ENCODE measurements at places on chromosomes 16 and 17.

DNA sequence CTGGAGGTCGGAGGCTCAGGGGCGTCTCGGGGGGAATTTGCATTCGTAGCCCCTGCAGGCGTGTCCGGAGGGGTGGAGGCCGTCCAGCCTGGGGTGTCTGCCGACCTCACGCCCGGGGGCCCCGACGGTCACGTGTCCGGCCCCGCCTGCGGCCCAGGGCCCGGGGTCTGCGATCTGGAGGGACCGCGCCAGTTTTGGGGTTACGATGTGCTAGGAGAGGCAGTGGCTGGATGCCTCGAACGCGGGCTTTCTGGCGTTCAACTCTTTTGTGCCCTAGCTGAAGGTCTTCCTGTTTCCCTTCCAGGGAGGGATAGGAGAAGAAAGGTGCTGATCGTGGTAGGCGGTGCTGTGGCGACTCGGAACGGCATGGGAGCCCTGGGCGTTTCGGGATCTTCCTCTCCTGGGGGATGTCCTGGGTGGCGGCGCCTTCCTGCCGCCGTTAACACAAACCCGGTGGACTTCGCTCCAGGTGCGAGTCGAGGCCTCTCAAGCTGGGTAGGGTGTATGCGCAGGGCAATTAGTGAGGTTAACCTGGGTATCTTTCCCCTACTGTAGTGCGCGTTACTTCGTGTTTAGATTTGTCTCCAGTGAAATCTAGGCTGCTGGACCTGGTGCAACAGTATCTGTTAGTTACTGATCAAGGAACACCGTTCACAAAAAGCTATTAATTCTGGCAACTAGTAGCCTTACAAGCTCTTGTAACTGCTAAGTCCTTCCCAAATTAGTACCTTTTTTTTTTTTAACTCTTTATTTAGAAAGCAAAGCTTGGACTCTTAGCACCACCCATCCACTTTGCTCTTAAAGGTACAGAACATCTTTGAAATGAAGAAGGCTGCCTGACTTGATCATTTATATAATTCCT, 1.3 kb downstream of the AKAP1 start:
- DNase-seq = peak; percentile 67

DNA sequence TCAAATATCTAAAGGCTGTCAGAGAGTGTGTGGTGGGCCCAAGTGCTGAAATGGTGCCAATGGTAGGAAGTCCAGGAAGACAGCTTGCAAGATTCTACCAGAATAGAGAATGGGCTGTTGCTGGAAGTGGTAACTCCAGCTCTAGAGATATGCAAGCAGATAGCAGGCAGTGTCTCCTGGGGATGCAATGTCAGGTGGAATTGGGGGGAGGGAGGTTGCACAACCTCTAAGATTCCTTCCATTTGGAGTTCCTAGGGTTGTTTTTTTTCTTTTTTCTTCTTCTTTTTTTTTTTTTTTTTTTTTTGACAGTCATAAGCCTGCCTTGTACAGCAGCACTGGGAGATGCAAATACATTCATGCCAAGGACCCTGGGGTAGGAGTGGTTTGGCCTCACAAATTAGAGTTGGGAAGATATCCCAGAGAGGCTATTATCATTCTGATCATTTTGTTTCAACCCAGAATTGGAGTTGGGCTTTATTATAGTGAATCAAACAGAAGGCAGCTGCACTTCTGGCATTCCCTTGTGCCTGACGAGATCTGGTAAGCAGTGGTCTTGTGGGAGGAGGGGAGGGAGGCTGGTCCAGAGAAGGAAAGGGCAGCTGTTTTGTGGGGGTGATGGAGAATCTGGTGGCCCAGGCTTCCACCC, 51.1 kb downstream of the SLC6A2 start:
- DNase-seq = no peak

DNA sequence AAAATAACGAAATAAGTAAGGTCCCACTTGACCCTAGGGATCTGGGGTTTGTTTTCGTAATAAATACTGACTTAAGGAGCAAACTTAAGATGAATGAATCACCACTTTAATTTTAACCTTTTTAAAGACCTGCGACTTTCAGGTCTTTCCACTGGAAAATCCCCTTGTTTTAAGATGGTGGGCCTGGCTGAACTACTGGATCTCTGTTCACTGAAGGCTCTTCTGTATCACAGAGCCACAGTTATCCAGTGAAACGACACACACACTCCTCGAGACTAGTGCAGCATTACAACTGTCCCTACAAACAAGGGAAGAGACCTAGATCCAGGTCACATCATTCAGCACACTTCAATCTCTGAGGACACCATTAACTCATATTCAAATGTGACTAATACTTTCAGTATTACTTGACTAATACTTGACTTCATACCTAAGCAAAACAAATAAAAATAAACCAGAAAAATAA, 299.0 kb downstream of the CEP112 start:
- DNase-seq = no peak

- no peak for DNase-seq
Observed at GRCh38 chr17:82440991-82441627, 9.4 kb downstream of the CYBC1 start.

DNA sequence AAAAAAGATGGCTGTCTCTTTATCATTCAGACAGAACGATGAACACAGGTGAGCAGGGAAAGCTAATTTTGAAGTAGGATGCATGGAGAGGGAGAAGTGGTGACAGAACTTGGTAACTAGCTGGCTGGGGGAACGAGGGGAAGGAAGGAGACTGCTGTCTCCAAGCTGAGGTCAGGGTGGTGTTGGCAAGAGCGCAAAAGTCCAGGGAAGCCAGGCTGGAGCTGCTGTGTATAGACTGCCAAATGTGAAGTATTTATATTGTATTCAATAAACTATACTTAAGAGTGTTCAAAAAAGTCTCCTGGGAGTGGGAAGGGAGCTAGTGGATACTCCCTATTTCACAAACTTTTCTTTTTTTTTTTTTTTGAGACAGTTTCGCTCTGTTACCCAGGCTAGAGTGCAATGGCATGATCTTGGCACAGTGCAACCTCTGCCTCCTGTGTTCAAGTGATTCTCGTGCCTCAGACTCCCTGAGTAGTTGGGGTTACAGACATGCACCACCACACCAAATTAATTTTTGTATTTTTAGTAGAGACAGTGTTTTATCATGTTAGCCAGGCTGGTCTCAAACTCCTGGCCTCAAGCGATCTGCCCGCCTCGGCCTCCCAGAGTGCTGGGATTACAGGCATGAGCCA, 8.2 kb downstream of the TMEM106A start:
- DNase-seq = no peak

GRCh38 chr16:84368308-84368996, at the start of gene ATP2C2:
ATP2C2 (plus strand) TSS chr16:84368538; CDS start chr16:84368616, 78 bp downstream.
- DNase-seq = peak; percentile 80

DNA sequence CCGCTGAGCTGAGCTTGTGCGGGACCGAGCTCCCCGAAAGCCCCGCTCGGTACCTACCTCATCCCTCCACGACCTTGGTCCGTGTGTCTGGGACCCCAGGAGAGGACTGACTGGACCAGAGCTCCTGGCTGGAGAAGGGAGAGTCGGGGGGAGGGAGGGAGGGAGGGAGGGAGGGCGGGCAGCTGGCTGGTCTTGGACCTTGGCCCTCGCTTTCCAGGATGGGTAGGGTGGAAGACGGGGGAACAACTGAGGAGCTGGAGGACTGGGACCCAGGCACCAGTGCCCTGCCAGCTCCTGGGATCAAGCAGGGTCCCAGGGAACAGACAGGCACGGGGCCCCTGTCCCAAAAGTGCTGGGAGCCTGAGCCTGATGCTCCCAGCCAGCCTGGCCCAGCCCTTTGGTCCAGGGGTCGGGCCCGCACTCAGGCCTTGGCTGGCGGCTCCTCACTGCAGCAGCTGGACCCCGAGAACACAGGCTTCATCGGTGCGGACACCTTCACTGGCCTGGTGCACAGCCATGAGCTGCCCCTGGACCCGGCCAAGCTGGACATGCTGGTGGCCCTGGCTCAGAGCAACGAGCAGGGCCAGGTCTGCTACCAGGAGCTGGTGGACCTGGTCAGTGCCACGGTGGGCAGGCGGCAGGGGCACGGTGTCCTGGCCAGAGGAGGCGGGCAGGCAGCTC, 553 bp downstream of the RHBDL1 start:
- no peak for DNase-seq

DNA sequence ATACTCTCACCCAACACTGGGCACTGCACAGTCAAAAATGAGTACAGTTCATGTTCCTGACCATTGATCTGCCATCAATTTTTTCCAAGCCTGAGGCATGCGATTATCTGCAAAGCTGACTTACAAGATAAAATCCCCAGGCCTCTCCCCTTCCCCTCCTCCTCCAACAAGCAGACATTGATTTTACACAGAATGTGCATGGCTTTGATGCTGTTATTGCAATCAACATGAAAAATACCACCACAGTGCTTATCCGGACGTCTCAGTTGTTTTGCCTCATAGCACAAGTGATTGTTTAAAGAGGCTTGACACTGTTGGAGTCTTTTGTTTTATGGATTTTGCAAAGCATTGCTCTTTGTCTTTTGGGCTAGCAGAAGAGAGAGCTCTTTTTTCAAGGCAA, 163.8 kb downstream of the TOX3 start:
- no peak for DNase-seq

DNA sequence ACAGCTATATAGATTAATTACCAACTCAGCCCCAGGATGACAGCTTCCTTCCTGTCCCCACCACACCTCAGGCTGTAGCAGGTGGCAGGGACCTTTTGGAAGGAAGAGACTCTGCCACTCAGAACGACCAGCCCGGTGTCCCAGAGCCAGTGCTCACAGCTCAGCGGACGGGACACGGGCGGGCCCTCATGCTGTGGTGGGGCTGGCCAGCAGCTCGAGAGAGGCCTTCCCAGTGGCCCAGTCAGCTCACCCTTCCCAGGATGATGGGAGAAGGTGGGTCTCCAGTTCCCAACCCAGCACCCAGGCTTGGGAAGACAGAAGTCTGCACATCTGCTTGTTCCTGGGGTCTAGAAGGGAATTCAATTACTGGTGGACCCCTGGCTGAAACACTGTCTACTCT, 10.5 kb downstream of the NUDT16L1 start:
- no peak for DNase-seq

DNA sequence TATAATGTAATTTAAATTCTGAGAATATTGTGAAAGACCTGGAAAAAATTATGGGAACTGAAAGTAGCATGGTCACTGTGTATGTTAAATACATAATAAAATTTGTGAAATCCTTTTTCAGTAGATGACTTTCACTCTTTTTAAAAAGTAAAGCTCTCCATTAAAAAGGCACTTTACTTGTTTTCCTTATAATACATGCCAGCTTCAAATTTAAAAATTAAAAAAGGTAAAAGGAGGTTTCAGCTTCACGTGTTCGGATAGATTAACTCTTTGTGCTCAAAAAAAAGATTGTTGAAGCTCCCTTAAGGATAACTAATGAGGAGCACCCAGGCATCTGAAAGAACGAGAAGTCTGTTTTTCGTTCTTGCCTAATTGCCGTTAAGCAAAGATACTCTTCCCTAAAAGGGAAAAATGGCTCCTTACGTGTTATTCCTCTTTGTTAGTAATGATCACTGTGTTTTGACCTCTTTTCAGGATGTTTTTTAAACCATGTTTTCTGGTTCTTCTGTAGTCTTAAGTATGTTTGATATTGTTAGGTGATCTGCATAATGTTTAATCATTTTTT, 87.8 kb downstream of the TUBD1 start:
- DNase-seq = no peak

DNA sequence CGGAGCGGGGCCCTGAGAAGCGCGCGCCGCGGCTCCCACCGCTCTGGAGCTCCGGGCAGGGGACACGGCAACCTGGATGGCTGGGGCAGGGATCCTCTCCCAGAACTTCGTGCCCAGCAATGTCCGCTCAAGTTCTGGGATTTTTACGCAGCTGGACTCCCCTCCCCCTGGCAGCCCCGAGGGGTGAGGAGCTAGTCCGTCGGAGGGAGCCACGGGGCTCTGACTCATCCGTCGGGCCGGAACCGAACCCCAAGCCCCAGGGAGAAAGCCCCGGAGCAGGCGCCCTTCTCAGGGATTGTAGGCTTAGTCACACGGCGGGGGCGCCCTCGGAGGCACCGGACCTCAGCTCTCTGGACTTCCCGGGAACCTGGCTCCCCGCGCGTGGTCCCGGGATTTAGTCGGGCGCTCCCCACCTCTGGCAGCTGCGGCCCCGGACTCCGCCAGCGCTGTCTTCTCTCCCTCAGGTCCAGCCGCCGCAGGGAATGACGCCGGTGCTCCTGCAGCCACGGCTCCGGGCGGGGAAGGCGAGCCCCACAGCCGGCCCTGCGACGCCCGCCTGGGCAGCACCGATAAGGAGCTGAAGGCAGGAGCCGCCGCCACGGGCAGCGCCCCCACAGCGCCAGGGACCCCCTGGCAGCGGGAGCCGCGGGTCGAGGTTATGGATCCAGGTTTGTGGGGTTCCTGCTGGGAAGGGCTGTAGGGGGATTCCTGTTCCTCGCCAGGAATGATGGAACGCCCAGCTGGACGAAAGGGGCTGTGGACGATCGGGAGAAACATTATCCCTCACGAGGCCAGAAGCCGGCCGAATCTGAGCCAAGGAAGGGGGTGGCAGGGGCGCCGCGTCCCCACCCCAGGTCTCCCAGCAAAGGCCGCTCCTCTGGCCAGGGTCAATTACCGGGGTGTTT, 830 bp downstream of the SPHK1 start:
- DNase-seq = peak; percentile 73

GRCh38 chr16:80231121-80231520, 309.7 kb upstream of the DYNLRB2 start:
- no peak for DNase-seq

Data from RWPE1 (cell line).